GM20000 (cell line): ENCODE measurements at places on chromosomes 6 and 20.
A peak's percentile ranks its signal among the peaks of the same experiment; 100 is the strongest.

DNA sequence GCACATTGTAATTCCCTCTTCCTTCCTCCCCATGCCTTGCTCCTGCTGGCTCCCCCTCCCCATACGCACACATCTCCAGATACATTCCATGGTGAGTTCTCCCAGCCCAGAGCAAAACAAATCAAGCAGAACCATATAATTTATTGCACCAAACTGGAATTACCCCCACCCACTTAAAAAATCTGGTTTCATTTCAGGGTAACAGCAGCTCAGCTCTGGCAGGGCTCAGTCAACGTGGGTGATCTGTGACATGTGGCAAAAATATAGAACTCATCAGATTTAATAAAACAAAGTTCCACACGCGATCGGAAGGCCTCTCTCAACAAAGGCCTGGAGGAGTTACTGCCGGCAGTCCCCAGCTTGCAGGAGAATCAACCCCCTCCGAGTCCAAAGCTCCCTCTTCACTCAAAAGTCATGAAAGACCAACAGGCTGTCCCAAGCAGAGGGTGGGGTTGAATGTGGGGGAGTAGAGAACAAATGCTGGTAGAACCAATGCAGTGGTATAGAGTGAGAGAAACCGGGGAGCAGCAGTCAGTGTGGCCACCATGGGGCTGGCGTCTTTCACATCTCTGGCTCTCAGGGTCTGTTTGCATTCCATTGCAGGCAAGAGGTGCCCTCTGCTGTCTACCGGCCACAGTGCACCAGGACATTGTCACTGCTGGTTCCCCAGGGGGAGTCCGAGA, 323.3 kb upstream of the NT5E start:
- DNase-seq, result peak; percentile 51

DNA sequence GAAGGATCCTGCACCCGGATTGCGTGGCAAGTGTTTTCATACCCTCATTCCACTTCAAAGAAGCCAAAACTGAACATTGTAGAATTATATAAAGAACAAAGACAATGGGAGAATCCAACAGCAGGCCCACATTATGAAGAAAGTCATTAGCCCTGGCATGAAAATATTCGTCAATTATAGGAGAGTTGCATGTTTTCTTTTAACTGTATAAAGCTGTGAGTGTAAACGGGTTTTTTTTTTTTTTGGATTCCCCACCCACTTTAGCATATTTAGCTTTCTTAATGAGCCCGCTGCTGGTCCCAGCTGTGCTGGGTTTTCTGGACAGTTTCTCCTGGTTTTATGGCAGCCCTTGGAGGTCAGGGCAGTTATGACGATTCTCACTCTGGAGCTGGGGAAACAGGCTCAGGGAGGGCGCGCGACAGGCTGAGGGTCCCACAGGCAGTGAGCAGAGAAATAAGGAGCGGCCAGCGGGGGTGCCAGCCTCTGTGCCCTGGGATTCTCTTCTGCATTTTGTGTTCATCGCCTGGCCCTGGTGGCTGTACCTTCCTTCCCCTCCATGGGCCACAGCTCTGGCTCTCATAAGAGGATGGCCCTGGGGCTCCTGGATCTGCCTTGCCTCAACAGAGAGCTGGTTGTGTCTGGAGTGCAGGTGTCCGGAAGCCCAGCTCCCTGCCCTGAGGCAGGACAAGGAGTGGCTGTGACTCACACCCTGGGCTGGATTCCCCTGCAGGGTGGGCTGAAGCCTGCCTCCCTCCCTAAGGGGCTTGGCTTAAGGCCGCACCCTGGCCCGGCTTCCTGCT, 24.1 kb upstream of the SULF2 start:
- DNase-seq, result no peak

GRCh38 chr20:43987531-43987930, 72.9 kb downstream of the TOX2 start:
- DNase-seq, result no peak

DNA sequence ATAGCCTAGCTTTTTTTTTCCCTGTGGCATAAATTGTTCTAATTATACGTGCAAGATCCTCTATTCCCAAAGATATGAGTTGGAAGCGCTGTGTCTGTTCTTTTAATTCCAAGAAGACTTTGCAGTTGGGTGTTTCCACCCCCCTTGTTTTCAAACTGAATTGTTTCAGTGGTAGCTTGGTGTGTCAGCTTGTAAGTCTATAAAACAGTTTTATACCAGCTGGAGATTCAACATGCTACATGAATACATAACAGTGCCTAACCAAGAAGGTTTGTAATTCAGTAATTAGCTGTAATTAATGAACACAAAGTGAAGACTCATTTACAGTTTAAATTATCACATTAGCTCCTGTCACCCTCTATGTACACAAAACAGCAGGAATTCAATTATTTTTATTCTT, 154.0 kb downstream of the ZNF217 start:
- DNase-seq, result no peak

- no peak for DNase-seq
Observed at GRCh38 chr6:138979813-138980668, 8.0 kb downstream of the REPS1 start.

GRCh38 chr20:38303908-38304379, at the start of gene BPI:
BPI (plus strand) TSS chr20:38304156; CDS start chr20:38304224, 68 bp downstream.
- no peak for DNase-seq

DNA sequence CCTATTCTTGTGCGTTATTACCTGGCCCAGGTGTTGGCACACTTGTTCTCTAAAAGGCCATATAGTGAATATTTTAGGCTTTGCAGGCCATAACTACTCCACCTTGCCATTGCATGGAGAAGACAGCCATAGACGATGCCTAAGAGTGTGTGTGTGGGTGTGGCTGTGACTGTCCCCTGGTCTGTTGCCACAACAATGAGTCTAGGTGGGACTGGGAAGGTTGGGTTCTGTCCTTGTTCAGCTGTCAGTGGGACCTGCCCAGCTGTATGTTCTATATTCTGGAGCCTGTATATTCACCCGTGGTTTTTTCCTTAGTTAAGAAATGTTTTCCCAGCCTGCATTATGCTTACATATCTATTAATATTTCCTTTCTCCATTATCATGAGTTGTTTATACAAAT, 38.6 kb downstream of the CEP43 start:
- no peak for DNase-seq

- peak; percentile 30 for DNase-seq
Observed at GRCh38 chr6:87473419-87473903, 687 bp downstream of the SLC35A1 start.

DNA sequence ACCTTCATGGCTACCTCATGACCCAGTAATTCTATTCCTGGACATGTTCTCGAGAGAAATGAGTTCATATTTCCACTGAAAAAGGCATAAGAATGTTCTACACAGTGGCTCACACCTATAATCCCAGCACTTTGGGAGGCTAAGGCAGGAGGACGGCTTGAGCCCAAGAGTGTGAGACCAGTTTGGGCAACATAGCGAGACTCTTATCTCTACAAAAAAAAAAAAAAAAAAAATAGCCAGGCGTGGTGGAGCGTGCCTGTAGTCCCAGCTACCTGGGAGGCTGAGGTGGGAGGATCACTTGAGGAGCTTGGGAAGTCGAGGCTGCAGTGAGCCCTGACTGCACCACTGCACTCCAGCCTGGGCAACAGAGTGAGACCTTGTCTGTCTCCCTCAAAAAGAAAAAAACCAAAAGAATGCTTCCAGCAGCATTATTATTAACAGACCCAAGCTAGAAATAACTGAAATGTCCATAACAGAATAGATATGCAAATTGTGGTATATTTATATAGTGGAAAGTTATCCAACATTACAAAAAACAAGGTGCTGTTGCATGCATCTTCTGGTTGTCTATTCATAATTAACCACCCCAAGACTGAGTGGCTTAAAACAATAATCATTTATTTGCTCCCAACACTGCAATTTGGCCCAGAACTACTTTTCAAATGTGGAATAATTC, 9.4 kb upstream of the RAB44 start:
- DNase-seq, result no peak

DNA sequence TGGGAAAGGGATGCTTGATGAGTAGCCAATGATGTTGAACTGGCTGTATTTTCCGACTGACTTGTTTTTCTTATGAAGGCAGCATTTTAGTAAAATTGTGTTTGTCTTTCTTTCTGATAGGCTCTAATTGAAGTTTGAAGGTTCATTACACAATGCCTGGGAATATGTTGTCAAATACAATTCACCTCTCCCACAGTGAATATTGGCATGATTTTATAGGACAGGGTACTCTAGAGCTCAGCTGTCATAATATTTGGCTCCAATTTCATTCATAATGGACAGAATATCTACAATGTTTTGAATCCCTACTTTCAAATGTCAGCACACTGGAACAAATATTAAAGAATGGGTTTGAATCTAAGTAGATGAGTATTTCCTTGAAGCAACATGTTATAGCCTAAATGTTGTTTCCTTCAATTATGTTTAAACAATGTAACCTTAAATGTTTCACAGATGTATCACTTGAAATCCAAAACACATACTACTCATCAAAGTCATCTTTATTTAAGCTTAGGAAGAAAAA, 81.4 kb downstream of the LAMA2 start:
- DNase-seq, result no peak

DNA sequence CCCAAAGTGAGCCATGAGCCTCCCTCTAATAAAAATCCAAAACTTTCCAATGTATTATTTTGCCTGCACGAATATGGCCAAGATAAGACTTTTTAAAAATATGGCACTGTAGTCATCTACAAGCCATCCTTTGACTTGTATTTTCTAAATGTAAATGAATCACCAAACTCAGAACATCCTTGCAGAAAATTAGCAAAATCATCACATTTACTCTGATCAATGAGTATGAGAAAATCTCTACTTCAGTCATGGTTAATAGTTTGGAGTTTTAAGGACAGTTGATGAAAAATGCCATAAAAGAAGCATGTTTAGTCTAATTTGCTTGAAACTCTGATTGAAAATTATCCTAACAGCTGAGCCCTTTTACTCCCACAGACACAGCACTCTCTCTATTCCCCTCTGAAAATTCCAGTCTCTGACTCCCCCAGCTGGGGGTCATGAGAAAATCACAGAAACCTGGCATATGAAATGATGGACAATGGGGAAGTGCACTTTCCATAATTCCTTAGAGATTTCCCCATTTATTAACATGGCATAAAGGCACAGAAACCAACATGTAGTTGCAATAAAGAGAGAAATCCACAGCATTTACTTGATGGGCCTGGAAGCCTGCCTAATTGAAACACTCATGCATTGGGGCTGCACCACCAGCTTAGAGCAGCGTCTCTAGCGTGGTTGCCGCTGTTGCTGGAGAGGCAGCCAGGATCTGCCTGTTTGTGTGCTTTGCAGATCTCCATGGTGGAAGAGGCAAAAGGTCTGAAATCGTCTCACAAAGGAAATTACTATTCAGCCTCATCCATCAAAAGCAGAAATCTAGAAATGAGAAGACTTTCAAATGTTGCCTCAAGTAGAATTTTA, 214.0 kb downstream of the WDR27 start:
- no peak for DNase-seq

- DNase-seq, result no peak
Observed at GRCh38 chr20:22763257-22763906, 179.0 kb upstream of the FOXA2 start.

DNA sequence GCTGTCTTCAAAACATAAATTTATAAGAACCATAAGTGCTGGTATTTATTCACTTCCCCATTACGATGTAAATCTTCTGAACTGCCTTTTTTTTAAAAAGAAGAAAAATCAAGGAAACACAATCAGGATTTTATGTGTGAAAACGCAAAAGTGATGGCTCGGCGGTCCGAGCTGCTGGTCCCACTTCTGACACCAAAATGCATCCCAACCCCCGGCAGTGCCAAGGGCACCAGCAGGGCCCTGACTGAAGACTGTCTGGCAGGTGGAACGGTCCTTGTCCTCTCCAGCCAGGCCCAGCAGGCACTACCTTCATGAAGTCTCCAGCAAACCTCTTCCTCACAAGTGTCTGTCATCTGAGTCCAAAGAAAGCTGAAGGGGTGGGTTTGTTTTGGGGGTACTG, 41.2 kb downstream of the TBC1D7 start:
- no peak for DNase-seq

DNA sequence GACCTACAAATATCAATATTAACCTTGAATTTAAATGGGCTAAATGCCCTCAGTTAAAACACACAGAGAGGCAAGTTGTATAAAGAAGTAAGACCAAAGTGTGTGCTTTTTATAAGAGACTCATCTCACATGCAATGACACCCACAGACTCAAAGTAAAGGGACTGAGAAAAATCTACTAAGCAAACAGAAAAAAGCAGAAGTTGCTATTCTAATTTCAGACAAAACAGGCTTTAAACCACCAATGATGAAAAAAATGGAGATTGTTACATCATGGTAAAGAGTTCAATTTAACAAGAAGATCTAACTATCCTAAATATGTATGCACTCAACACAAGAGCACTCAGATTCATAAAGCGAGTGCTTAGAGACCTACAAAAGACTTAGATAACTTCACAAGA, 741.9 kb upstream of the MARCKS start:
- DNase-seq, result no peak

DNA sequence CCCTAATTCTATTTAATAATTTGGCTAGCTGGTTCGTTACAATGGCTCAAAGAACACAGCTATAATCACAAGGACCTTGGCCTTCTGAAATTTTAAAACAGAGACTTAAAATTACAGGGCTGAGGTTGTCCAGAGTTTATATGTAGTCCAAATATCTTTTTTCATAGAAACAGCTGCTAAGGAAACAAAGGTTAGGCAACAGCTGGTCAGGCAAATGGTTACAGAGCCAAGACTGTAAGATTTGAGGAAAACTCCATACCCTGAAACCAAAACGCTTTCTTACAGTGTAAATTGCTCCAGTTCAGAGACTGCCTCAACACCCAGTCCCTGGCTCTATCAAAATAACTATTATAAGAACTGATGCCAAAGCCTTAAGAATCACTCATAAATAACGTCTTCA, 9.7 kb upstream of the ARHGAP18 start:
- no peak for DNase-seq

GRCh38 chr6:42522036-42522435, 41.8 kb upstream of the UBR2 start:
- no peak for DNase-seq

DNA sequence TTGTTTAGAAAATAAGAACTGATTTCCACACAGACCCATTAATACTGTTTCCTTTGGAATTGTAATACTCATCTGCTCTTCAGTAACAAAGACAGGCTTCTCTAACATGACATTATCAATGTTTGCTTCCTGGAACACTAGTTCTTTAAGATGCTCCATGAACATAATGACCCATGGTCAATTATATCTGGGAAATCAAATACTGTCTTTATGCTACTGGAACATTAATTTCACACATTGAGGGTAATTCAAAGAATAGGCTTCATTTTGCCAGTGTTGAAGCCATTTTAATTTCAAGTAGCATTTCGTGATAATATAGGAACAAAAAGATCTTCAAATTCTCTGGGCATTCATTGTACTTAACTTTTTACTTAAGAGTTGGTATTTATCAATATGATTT, 80.9 kb downstream of the OPN5 start:
- DNase-seq, result no peak

GRCh38 chr20:46939031-46939965, 44.7 kb downstream of the EYA2 start:
- no peak for DNase-seq

- DNase-seq, result no peak
Observed at GRCh38 chr6:81755551-81755950, 3.1 kb upstream of the TENT5A start.

GRCh38 chr20:12180107-12180661, 262.5 kb downstream of the BTBD3 start:
- DNase-seq, result no peak

GRCh38 chr6:146868671-146869209, 270.0 kb downstream of the ADGB start:
- DNase-seq, result no peak
